ENCODE measurements at places on chromosomes 2 and 18.

DNA sequence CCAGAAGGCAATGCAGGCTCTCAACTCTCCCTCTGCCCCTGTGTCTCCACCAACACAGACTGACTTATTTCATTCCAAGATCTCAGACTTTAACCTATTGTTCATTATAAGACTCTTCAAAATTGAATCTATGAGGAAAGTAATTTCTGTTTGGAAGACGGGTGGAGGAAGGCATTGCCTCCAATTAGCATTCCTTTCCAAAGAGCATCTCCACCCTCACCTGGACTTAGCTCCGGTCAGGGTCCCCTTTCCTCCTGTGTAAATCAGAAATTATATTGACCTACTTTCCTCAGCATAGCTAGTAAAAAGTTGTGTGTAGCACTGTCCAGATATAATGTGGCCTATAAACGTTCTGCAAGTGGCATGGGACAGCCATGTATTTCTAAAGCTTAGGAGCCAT is 230.4 kb upstream of the ACVR2A start:
- no peak for DNase-seq

DNA sequence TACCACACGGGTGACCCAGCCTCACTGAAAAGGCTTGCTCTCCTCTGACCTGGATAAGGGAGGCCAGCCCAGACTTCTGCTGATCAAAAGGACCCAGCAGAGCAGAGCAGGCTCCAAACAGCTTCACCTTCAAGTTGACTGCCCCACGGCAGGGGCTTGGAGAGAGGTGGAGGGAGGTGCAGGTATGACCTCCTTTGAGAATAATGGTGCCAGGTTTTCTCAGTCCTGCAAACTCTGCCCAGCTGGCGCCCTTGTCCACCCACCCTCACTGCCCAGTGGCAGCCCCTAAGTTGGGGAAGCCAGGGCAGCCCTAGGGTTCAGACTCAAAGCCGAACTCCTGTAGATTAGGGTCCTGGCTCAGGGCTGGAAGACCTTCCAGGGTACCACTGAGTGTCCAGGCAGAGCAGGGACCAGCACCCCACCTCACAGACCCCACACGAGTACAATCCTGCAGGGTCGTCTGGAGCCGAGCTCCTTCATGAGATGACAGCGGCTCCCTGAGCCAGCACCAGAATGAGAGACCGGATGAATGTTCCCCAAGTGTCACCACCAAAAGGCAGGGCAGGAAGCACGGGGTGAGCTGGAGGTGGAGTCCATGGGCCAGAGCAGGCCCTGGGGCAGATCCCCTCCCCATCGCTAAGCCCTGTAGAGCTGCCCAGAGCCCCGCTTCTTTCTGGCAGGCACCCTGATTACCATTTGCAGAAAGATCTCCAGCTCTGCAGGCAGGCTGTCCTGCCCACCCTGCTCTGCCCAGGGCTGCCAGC is 3.6 kb upstream of the GPC1 start:
- no peak for DNase-seq

- DNase-seq = no peak
These were observed 179.1 kb downstream of the ANKRD44 start for GRCh38 chr2:197131558-197131855.

DNA sequence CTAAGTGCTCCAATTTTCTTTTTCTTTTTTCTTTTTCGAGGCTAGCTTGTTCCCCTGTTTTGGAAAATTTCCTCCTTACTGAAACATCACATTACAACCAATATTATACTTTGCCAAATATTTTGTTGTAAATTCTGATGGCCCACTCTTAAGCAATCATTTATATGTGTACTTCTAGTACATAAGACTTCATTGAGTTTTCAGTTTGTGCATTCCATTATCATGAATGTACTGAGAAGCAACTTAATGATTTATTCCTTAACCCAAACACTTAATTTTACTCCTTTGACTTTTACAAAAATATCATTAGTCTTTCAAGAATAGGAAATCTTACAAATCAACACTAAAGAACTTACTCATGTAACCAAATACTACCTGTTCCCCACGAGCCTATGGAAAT is 242.4 kb downstream of the ARHGAP15 start:
- no peak for DNase-seq

Measured in suppressor macrophage (primary cell).